ENCODE measurements at places on chromosomes 2 and 18. TPM values are rescaled to one million over a fixed set of nuclear protein-coding genes. Genes with fewer than 3 reads are reported as not detected.
A peak's percentile ranks its signal among the peaks of the same experiment; 100 is the strongest.

SPP2 gene
- not detected for total RNA-seq

DNA sequence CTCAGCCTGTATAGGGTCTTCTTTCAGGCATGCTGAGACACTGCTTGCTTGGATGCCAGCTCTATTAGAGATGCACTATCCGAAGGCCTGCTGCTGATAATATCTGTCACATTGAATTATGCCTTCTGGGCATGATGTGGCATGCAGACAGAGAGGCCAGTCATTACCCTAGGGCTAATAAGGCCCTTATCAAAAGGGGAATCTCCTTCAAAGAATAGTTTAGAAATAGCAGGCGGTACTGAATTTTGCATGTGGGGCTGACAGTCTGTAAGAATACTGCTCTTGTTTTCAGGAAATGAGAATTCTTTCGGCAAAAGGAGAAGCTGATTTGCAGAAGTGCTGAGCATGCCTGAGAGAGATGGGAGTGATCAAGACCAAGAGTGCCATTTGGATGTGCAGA, 13.1 kb upstream of the LHCGR start:
- H3K4me1 ChIP-seq = no peaks in the 10 kb centered on the region
- H3K27me3 ChIP-seq = no peaks in the 10 kb centered on the region
- no peak overlapping the region for H3K4me3 ChIP-seq
- no peak overlapping the region for H3K27ac ChIP-seq
- H3K36me3 ChIP-seq = no peaks in the 10 kb centered on the region

TTN gene
- 36.8 TPM for total RNA-seq

SLC5A7 gene
- not detected for total RNA-seq

DNA sequence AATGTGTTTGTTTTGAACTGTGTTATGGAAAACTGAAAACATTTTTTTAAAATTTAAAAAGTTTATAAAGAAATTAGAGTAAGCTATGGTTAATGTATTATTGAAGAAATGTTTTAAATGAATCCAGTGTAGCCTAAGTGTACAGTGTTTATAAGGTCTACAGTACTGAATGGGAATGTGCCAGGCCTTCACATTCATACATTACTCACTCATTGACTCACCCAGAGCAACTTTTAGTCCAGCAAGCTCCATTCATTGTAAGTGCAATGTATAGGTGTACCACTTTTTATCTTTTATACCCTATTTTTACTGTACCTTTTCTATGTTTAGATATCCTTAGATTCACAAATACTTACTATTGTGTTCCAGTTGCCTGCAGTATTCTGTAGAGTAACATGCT, 215.1 kb upstream of the THUMPD2 start:
- no peak for DNase-seq
- H3K27ac ChIP-seq = no peak overlapping the region
- no peaks in the 10 kb centered on the region for H3K4me1 ChIP-seq
- H3K27me3 ChIP-seq = no peaks in the 10 kb centered on the region

DNA sequence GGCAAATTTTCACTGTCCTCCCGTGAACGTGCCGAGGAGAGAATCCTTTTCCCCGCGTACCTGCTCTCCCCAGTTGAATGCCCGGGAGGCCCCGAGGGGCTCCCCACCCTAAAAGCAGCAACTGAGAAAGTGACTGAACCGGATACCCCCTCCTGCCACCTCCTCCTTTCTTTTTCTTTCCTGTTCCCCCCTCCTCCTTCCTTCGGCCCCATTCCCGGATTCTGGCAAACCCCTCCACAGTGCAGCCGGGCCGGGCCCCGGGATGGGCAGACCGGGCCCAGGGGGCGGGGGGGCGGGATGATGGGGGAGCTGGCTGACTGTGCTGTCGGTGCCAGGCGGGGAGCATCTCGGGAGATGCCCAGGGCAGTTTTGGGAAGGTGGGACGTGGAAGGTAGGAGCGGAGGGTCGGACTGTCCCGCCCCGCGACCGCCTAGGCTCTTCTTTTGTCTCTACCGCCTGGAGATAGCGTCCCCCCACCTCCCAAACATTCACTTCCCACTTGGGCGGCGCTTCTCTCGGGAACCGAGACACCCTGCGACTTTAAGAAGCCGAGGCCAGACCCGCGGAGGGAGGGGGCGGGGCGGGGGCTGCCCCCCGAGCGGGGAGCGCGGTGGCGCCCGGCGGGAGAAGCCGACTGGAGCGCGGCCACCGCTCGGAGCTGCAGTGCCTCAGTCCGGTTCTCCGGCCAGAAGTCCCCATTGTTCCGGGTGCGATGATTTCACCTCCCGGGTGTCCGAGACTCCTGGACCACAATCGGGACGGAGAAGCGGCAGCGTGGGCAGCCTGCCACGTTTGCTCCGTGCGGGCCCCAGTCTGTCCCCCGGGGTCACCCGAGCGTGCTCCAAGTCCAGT, 8.2 kb downstream of the DLX2 start:
- DNase-seq = no peak
- no peak overlapping the region for H3K27ac ChIP-seq
- H3K36me3 ChIP-seq = no peaks in the 10 kb centered on the region
- peaks cover 13% of the 10 kb centered on the region for H3K4me1 ChIP-seq

- H3K4me1 ChIP-seq = no peaks in the 10 kb centered on the region
- H3K27ac ChIP-seq = no peak overlapping the region
Observed at GRCh38 chr2:113226462-113226861, 52.3 kb downstream of the PAX8 start.

- H3K36me3 ChIP-seq = no peaks in the 10 kb centered on the region
- no peak overlapping the region for H3K27ac ChIP-seq
- no peak overlapping the region for H3K4me3 ChIP-seq
- no peaks in the 10 kb centered on the region for H3K4me1 ChIP-seq
- no peak for DNase-seq
Observed at GRCh38 chr2:37872192-37872750, 52.8 kb upstream of the RMDN2 start.

DNA sequence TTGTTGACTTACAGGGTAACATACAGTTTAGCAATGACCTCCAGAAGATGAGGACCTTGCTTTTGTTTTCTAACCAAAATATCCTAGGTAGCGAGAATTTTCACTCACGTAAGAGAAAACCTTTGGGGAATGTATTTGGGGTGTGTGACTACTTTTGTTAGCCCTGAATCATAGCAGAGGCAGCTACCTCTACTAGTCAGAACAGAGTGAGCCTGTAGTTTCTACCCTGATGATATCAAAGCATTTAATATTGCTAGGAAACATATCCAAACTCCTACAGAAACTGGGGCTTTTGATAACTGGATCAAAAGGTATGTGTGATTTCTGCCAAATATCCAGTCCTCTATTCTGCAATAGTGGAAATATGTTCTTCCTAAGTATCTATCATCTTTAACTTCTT, 462.6 kb upstream of the ZEB2 start:
- no peak overlapping the region for H3K27ac ChIP-seq
- no peaks in the 10 kb centered on the region for H3K4me1 ChIP-seq
- H3K36me3 ChIP-seq = no peaks in the 10 kb centered on the region
- H3K27me3 ChIP-seq = no peaks in the 10 kb centered on the region
- no peak for DNase-seq

DNA sequence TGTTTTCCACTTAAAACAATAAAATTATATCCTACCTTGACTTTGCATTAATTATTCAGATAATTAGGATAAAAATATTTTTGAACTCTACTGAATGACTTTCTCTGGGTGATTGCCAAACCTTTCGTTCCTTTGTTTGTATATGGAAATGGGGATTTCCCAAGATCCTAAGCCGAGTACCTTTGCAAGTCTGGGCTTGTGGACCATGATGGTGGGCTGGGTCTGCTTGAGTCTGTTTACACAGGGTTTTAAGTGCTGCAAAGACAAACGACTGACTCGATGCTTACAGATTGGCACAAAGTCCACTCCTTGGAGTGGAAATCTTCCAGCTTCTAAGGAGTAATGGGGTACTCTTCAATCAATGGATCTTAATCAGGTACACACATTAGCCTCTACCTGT, 659.5 kb downstream of the TSN start:
- no peak overlapping the region for H3K27ac ChIP-seq
- H3K4me3 ChIP-seq = no peak overlapping the region
- H3K4me1 ChIP-seq = no peaks in the 10 kb centered on the region
- H3K27me3 ChIP-seq = no peaks in the 10 kb centered on the region
- no peak for DNase-seq
- H3K36me3 ChIP-seq = no peaks in the 10 kb centered on the region

TUBA4B gene
- not detected for total RNA-seq

DNA sequence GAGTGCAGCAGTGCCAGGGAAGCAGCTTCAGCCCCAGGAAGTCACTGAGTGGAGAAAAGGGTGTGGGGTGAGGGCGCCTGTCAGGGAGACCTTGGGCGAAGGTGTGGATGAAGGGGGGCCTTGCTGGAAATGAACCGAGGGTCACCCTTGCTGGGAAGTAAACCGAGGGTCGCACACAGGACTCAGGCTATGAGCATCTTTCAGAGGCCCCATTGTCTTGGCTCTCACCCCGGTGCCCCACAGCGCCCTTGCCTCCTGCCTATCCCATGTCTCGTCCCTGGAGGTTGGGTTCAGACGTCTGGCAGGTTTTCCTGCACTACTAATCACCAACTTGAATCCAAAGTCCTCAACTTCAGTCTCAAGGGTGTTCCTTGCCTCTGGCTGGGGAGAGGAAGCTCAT, 122.8 kb upstream of the PXDN start:
- H3K36me3 ChIP-seq = no peaks in the 10 kb centered on the region
- H3K27me3 ChIP-seq = peaks cover 6% of the 10 kb centered on the region
- no peak overlapping the region for H3K4me3 ChIP-seq

G6PC2 gene
- not detected for total RNA-seq

OSBPL6 gene
- total RNA-seq = 10.8 TPM

GRCh38 chr2:84839851-84840250, 41.0 kb downstream of the TRABD2A start:
- H3K27ac ChIP-seq = no peak overlapping the region
- no peak for DNase-seq
- no peaks in the 10 kb centered on the region for H3K4me1 ChIP-seq
- H3K4me3 ChIP-seq = no peak overlapping the region
- H3K27me3 ChIP-seq = no peaks in the 10 kb centered on the region

- no peaks in the 10 kb centered on the region for H3K36me3 ChIP-seq
- no peaks in the 10 kb centered on the region for H3K4me1 ChIP-seq
- no peak overlapping the region for H3K27ac ChIP-seq
- no peaks in the 10 kb centered on the region for H3K27me3 ChIP-seq
- H3K4me3 ChIP-seq = no peak overlapping the region
Observed at GRCh38 chr2:203763938-203764664, 57.7 kb downstream of the CD28 start.

GRCh38 chr2:222860740-222861410, at the start of gene ACSL3:
ACSL3 (plus strand) TSS chr2:222861036; CDS start chr2:222908773, 47,737 bp downstream.
- H3K36me3 ChIP-seq = no peaks in the 10 kb centered on the region
- peak within 1 kb of the TSS; percentile 96 for H3K4me3 ChIP-seq
- no peaks in the 10 kb centered on the region for H3K4me1 ChIP-seq
- DNase-seq = peak; percentile 97
- peak within 1 kb of the TSS; percentile 80 for H3K27ac ChIP-seq
- H3K27me3 ChIP-seq = no peaks in the 10 kb centered on the region

DNA sequence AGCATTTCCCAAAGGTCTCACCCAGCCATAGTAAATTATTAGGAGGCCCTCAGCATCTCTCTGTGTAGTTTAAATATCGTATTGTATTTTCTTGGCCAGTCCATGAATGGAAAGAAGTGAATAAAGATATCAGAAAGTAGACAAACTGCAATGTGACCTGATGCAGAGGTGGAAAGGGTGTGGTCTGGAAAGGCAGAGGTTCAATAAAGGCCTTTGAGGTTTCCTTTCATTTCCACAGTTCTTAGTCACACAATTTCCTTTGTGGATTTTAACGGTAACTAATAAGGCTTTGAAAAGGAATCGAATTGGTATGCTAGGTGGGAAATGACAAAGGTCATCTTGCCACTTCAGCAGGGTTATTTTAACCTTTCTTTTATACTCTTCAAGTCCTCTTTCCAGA, 20.1 kb upstream of the WIPF1 start:
- DNase-seq = no peak
- H3K27me3 ChIP-seq = no peaks in the 10 kb centered on the region
- H3K36me3 ChIP-seq = no peaks in the 10 kb centered on the region

DNA sequence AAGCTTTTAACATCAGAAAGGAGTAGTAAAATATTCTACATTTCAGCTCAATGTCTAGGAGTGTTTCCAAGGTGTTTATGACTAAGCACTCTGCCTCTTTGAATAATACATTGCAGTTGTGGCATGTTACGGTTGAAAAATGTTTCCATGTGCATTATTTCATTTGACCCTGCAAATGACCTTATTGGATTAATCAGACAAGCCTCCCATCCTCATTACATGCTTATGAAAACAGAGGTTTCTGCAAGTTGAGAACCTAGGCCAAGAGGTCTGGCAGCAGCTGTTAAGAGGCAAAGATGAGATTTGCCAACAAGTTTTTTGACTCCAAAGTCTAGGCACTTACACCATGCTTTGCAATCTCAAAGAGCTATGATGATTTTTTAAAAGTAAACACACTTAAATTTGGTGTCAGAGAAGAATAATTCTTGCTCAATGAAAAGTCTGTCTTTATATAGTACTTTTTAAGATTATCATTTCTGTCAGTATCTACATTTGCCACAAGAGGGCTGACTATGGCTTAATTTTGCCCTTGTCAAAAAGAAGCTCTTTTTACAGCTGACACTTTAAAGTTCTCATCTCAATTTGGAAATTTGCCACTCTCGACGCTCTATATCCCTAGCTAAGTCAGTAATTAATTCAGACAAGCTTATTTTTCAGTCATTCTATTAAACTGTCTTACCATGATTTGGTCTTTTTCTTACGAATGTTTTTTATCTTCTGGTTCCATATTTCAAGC, 260.6 kb downstream of the PAX3 start:
- H3K36me3 ChIP-seq = no peaks in the 10 kb centered on the region
- H3K4me3 ChIP-seq = no peak overlapping the region
- no peaks in the 10 kb centered on the region for H3K4me1 ChIP-seq
- no peaks in the 10 kb centered on the region for H3K27me3 ChIP-seq
- DNase-seq = no peak
- H3K27ac ChIP-seq = no peak overlapping the region

GRCh38 chr2:223760838-223761502, 76.4 kb downstream of the AP1S3 start:
- no peak for DNase-seq
- H3K36me3 ChIP-seq = no peaks in the 10 kb centered on the region
- no peaks in the 10 kb centered on the region for H3K27me3 ChIP-seq

GRCh38 chr18:47191961-47192360, 15.8 kb upstream of the IER3IP1 start:
- H3K27ac ChIP-seq = no peak overlapping the region
- no peaks in the 10 kb centered on the region for H3K36me3 ChIP-seq
- no peak for DNase-seq
- H3K4me3 ChIP-seq = no peak overlapping the region
- no peaks in the 10 kb centered on the region for H3K4me1 ChIP-seq
- H3K27me3 ChIP-seq = no peaks in the 10 kb centered on the region

DIPK1C gene
- total RNA-seq = not detected

Data from prostate gland (tissue), 2 donors.